ENCODE measurements at places on chromosomes 13 and 19.

- DNase-seq = no peak
Measured at GRCh38 chr13:113801289-113801961, 42.4 kb downstream of the TMEM255B start.

- no peak for DNase-seq
Measured at GRCh38 chr19:32138416-32138815, 207.0 kb upstream of the ZNF507 start.

- DNase-seq = no peak
Measured at GRCh38 chr19:35462476-35462953, 14.5 kb downstream of the FFAR2 start.

DNA sequence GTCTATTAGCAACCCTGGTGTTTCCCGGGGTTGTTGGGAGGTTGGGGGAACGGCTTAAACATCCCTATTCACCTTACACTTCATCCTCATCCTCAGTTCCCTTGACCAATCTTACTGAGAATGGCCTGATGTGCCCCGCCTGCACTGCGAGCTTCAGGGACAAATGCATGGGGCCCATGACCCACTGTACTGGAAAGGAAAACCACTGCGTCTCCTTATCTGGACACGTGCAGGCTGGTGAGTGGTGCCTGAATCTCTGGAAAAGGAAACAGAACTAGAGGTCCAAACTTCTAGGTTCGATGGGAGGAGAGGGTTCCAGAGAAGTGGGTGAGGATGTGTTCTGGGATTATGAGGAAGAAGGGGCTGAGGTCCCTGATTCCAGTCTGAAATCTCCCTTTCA is 5.9 kb downstream of the PINLYP start:
- no peak for DNase-seq

DNA sequence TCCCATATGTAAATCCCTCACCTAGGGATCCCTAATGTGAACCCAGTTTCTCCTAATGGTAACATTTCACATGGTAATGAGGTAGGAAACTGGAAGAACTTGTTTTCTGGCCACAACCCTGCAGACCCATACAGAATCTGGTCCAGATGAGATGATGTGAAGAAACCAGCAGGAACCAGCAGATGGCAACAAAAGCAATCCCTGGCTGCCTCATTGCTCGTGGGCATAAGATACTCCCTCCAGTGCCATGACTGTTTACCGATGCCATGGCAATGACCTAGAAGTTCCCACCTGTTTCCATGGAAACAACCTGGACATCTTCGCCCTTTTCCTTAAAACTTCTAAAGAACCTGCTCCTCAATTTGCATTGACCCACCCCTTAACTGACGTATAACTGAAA is 1.4 kb upstream of the CD209 start:
- no peak for DNase-seq

DNA sequence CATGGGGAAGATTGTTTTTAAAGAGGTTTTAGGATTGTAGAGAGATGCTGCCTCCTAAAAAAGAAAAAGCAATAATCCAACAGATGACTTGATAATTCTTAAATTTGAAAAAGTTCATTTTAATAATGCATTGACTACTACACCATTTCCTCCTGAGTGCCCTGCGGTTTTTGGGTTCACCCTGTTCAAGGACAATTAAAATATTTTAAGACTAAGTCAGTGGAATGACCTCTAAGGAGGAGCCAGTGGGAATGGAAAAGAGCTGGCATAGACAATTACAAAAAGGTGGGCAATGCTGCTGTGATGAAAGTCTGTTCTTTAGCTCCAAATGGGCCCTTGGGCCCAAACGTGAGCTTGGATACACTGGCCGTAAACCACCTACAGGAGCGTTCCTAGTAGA is 217.8 kb downstream of the LHFPL6 start:
- DNase-seq = no peak

GRCh38 chr13:36193151-36193855 is 21.1 kb downstream of the SOHLH2 start:
- DNase-seq = no peak

GRCh38 chr19:6235031-6235951 is 44.5 kb downstream of the MLLT1 start:
- DNase-seq = no peak

GRCh38 chr19:15253513-15253912 is 21.3 kb upstream of the EPHX3 start:
- no peak for DNase-seq

DNA sequence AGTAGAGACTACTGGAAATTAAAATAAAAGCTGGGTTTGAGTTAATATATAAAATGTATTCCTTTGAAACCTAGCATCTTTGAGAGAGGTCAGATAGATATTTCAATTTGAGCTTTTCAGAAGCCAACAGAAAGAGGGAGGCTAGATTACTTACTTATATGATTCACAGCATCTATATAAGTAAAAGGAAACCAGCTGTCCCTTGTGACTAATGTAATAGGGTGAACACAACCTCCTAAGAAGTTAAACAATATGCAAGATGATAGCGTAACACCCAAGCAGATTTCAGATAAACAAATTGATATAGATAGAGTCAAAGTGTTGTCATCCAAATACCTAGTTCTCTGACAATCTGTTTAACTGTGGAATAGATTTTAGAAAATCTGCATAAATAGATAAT is 393.5 kb upstream of the GPC6 start:
- no peak for DNase-seq

GRCh38 chr13:74978591-74978990 is 503.4 kb downstream of the TBC1D4 start:
- DNase-seq = no peak

GRCh38 chr19:10920288-10920655 is 8.2 kb downstream of the YIPF2 start:
- no peak for DNase-seq

GRCh38 chr13:77510156-77510555 is 25.4 kb upstream of the SCEL start:
- DNase-seq = no peak

- no peak for DNase-seq
Measured at GRCh38 chr13:32426191-32426989, 1.5 kb downstream of the N4BP2L1 start.

DNA sequence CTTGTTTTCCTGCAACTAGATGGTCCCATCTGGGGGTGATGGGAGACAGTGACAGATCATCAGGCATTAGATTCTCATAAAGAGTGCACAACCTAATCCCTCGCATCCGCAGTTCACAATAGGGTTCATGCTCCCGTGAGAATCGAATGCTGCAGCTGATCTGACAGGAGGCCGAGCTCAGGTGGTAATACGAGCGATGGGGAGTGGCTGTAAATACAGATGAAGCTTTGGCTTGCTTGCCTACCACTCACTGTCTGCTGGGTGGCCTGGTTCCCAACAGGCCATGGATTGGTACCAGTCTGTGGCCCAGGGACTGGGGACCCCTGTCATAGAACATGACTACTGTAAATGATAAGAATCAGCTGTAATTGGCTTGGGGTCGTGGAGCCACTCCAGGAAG is 28.0 kb downstream of the WDR88 start:
- no peak for DNase-seq

GRCh38 chr13:100130930-100131511 is 42.1 kb downstream of the PCCA start:
- DNase-seq = no peak

GRCh38 chr13:95226050-95226449 is 75.2 kb downstream of the ABCC4 start:
- no peak for DNase-seq

DNA sequence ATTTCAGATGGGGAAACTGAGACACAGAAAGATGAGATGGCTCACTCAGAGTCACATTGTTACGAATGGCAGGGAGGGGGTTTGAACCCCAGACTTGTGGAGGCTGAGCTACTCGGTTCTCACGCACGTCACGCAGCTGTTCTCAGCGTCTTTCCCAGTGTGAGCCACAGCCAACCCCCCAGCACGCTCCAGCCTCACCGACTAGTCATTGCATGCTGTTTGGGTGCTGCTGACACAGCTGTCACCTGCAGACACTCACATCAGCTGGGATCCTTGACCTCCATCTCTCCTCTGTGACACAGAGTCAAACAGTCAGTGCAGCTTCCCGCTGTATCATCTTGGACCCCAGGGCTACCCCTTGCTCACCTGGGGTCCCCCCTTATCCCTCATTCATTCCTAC is 2.4 kb upstream of the NCAN start:
- DNase-seq = no peak

DNA sequence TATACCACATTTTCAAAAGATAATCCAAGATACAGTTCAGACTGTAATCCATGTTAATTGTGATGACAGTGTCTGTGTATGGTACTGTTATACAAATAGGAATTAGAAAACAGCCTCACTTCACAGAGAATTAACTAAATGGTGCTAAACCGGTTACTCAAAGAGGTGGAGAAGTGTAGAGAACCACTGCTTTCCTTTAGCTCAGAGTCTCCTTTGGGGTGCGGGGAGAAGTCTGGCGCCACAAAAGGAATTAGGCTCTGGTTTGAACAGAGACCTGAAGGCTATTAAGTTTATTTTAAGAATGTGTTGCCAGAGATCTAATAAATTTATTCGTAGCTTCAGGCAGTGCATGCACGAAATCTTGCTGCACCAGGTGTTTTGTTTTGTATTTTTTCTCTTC is 65.8 kb downstream of the FREM2 start:
- DNase-seq = no peak

GRCh38 chr13:66714795-66715194 is 515.3 kb downstream of the PCDH9 start:
- no peak for DNase-seq

- DNase-seq = no peak
Measured at GRCh38 chr13:63696055-63696454, 2280.4 kb upstream of the PCDH20 start.

DNA sequence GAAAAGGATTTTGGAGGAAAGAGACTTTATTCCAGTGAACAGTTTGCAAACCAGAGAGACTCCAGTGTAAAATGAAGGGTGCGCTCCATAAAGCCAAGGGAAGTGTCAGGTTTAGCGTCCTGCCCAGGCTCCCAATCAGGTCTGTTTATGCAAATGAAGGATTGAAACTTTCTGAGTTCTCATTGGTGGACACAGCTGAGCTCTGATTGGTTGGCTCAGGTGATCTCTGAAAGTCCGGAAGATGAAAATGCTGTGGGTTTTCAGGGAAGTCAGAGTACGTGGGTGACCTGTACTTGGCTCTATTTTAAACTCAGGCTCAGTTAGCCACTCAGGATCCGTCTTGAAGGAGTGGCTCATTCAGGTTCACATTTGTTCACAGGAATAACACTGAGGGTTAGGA is 28.7 kb upstream of the CD33 start:
- no peak for DNase-seq

DNA sequence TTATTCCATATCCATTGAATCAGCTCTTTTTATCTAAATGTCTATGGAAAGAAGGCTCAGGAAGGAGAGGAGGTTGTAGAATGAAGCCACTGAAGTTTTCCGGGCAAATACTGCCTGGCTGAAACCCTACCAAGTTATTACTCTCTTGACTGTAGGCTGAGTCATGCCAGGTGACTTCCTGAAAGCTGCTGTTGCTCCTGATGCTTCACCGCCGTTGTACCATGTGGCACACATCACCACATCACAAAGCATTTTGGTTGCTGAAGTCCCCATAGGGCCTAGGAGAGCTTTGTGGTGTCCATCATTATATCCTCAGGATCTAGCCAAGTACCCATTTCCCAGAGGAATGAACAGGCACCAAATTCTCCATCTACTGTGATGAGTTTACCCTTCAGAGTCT is 11.1 kb upstream of the TDRD12 start:
- DNase-seq = no peak

DNA sequence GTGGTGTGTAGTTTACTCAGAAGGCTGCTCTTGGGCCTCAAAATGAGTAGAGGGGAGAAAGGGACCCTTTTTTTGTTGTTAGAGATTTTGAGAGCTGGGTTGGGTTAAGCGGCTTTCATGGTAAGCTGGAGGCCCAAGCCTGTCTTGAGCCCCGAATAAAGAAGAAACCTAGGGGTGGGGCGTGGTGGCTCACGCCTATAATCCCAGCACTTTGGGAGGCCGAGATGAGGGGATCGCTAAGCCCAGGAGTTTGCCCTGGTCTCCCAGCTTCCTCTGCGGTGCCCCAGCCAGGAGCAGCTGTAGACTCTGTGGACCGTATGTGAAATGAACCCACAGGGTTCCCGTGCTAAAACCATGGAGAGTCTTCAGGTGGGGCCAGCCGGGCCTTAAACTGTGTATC is 56.1 kb downstream of the KDM4B start:
- DNase-seq = no peak

- DNase-seq = no peak
Measured at GRCh38 chr13:39699274-39699673, 43.8 kb downstream of the COG6 start.

GRCh38 chr13:21530656-21531055 is 71.6 kb upstream of the ZDHHC20 start:
- no peak for DNase-seq

DNA sequence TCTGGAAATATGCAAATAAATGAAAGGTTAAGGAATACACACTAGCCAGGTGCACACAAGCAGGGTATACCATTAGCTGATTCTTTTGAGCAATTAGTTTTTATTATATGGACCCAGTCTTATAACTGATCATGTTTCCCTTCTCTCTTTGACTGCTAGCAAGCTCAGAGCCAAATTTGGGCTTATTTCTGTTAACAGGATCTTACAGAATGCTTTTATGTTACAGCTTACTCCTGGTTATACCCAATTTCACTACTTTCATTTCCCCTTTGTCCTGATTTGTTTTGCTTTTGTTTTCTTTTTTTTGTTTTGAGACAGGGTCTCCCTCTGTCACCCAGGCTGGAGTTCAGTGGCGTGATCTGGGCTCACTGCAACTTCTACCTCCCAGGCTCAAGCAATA is 12.9 kb upstream of the TPT1 start:
- no peak for DNase-seq

DNA sequence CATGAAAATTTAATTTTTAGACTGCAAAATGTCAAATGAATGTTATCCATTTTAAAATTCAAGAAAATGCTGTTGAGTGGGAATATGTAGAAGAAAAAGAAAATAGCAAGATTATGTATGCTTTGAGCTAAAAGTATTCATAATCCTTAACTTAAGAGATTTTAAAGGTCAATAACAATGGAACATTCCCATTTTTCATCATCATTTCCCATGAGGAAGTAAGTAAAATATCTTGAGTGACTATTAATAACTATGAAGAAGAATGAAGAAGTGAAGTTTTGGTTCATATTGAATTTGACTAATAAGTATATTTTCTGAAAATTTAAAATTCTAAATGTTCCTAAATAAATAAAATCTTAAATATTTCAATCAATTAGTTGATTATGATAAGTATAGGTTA is 273.4 kb downstream of the DACH1 start:
- no peak for DNase-seq

GRCh38 chr19:51098365-51099046 is 9.7 kb downstream of the CTU1 start:
- DNase-seq = no peak

GRCh38 chr19:8042900-8043299 is 9.7 kb upstream of the CCL25 start:
- no peak for DNase-seq

DNA sequence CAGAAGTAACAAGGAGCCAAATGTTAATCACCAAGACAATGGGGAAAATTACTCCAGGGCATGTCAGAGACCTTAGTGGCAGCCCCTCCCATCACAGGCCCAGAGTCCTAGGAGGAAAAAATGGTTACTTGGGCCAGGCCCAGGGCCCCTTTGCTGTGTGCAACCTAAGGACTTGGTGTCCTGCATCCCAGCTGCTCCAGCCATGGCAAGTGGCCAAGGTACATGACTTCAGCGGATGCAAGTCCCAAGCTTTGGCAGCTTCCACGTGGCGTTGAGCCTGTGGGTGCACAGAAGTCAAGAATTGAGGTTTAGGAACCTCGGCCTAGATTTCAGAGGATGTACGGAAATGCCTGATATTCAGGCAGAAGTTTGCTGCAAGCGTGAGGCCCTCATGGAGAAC is 46.7 kb downstream of the OR10H4 start:
- no peak for DNase-seq

- no peak for DNase-seq
Measured at GRCh38 chr19:7292950-7293761, 1.1 kb downstream of the INSR start.

GRCh38 chr19:47241919-47242577 is 11.0 kb upstream of the BBC3 start:
- DNase-seq = no peak

All from occipital lobe (tissue), 3 donors.